Neural progenitor cell (in vitro differentiated cells): ENCODE measurements at places on chromosomes 13 and 19.

DNA sequence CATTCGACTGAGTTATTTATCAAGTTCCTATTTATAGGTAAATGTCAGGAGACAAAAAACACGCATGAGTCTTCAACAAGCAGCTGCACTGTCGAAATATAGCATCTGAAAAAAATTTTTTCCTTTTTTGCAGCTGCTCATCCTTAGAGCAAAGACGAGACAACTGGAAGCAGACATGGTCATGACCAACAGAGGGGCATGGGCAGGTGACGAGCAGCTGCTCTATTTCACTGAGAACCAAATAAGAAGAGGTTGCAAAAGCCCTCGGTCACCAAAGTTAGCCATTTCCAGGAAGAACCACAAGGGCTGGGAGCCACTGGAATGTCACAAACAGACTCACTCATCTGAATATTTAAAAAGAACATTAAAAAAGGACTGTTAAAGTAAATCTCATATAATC, 22.2 kb downstream of the SOHLH2 start:
- no peak for DNase-seq

GRCh38 chr19:30783936-30784335, 411.8 kb downstream of the ZNF536 start:
- DNase-seq: no peak

DNA sequence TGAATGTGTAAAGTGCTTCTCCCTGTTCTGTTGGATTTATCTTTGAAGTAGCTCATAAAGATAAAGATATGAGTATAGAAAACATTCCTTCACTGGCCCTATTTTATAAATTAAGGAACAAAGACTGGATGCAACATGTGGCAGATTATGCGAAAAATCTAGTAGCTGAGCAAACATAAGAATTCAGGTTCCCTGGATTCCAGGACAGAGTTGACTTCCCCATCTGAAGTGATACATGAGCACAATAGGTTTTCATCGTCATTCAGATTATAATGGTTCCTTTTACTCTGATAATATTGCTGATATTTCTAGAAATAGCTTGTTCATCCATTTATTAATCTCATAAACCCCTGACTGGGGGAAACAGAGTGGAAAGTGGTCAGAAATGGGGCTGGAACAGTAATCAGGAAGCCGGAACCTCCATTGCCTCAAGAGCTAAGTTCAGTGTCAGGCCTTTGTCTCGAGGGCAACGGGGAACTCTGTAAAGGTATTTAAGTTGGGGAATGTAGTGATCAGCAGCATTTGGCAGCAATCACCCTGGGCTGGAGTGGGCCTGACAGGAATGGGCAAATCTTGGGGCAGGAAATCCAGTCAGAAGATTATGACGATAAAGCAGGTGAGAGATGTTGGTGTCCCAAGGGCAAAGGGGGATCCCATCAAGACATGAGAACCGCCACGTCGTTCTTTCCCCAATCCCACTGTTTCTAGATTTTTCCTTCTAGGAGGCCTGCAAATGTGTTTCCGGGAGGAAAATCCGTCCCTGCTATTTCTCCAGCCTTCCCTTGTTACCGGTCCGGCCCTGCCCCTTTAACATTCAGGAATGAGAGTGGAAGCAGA, 232.5 kb upstream of the SERP2 start:
- DNase-seq: peak; percentile 20

GRCh38 chr13:23201870-23202269, 21.1 kb downstream of the SGCG start:
- no peak for DNase-seq

DNA sequence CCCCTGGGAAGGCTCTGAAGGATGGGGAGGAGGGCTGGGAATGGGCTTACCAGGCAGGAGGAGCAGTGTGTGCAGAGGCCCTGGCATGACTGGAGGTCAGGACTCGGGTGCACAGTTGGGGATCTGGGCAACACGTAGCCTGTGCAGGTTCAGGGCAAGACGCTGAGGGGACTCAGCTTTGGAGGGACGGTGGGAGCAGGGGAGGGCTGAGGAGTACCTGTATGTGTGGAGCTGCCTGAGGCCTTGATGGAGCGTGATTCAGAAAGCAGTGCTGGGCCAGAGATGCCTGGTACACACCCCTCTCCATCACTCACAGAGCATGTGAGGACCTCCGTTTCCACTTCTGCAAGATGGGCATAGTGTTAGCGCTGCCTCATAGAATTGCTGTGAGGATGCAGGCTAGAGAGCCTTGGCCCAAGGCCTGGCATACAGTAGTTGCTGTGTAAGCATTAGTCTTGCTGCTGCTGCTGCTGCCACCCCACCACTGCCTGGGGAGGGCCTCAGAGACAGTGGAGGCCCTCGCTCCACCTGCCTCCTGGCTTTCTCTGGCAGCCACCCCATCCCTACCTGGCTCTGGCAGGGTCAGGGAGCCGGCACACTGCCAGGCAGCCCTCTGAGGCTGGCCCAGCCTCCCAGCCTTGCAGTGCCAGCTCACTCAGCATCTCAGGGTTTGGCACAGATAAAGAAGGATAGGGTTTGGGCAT, 2.4 kb downstream of the PAK4 start:
- DNase-seq: no peak

DNA sequence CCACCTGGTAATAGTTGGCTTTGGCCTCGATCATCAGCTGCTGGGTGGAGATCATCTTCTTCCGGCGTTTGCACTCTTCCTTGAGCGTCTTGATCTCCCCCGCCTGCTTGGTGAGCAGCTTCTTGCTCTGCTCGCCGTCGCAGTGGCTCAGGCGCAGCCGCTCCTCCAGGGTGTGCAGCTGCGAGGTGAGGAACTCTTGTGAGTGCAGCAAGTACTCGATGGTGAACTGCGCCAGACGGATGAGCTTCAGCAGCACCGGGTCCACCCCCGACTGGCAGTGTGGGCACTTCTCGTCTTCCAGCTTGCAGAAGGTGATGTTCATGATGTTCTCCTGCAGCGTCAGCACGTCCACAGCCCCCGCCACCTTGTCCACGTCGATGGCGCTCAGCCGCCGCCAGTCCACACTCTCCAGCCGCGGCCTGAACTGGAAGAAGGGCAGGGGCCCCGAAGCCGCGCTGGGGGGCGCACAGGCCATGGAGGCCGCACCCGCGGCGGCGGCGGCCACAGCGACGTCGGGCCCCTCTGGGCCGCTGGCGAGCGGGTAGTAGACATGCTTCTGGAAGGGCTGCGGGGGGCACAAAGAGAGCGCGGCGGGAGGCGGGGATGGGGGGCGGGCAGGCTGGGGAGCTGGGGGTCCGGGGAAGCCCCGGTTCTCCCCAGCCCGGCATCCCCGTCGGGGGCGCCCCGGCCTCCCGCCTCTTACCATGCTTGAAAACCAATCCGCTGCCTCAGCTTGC, 3.0 kb downstream of the DZIP1 start:
- peak; percentile 47 for DNase-seq

- no peak for DNase-seq
Measured at GRCh38 chr19:11437955-11438354, 2.5 kb downstream of the PRKCSH start.

GRCh38 chr19:29579308-29579910, 26.7 kb upstream of the POP4 start:
- DNase-seq: no peak

DNA sequence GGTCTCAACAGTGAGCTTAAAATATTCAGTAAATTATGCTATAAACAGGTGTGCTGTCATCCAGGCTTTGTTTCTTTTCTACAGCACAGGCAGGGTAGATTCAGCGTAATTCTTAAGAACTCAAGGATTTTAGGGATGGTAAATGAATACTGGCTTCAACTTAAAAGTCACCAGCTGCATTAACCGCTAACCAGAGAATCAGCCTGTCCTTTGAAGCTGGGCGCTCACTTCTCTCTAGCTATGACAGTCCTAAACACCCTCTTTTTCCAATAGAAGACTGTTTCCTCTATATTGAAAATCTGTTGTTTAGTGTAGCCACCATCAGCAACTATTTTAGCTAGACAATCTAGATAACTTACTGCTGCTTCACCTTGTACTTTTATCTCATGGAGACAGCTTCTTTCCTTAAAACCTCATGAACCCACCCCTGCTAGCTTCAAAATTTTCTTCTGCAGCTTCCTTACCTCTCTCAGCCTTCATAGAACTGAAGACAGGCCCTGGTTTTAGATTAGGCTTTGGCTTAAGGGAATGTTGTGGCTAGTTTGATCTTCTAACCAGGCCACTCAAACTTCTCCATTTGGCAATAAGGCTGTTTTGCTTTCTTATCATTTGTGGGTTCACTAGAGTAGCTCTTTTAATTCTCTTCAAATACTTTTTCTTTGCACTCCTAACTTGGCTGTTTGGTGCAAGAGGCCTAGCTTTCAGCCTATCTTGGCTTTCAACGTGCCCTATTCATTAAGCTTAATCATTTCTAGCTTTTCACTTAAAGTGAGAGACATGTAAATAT, 89.5 kb downstream of the USP12 start:
- DNase-seq: no peak

DNA sequence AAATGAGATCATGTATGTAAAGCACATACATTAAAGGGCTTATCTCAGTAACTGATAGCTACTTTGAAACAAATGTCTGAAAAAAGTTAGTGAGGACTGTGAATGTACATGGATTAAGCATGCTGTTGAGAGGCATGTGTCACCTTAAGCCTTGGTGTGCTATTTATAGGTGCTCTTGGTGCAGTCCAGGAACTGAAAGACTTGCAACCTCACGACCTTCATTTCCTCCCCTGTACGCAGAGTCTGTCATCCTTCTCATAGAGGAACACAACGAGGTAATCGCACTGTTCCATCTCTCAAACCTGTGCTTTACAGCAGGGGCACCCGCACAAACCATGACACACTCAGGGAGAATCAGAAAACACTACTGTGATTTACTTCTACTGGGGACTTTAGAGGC, 65.6 kb downstream of the UFM1 start:
- no peak for DNase-seq

GRCh38 chr13:58583966-58584365, 952.4 kb downstream of the PCDH17 start:
- no peak for DNase-seq

DNA sequence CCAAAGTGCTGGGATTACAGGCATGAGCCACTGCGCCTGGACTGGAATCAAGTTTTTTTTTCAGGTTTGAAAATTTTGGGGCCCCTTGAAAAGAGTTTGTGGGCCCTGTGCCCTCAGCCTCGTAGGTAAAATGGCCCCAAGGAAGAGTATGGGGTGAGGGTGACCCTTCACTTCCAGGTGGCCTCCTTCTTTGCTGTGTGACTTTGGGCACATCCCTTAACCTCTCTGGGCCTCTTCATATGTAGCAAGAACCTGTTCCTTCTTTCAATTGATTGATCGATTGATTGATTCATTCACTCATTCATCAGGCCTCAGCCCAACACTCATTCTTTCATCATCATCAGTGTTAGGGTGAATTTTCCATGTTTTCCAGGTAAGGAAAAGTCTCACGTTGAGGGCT, 3.4 kb upstream of the TMEM221 start:
- DNase-seq: no peak

DNA sequence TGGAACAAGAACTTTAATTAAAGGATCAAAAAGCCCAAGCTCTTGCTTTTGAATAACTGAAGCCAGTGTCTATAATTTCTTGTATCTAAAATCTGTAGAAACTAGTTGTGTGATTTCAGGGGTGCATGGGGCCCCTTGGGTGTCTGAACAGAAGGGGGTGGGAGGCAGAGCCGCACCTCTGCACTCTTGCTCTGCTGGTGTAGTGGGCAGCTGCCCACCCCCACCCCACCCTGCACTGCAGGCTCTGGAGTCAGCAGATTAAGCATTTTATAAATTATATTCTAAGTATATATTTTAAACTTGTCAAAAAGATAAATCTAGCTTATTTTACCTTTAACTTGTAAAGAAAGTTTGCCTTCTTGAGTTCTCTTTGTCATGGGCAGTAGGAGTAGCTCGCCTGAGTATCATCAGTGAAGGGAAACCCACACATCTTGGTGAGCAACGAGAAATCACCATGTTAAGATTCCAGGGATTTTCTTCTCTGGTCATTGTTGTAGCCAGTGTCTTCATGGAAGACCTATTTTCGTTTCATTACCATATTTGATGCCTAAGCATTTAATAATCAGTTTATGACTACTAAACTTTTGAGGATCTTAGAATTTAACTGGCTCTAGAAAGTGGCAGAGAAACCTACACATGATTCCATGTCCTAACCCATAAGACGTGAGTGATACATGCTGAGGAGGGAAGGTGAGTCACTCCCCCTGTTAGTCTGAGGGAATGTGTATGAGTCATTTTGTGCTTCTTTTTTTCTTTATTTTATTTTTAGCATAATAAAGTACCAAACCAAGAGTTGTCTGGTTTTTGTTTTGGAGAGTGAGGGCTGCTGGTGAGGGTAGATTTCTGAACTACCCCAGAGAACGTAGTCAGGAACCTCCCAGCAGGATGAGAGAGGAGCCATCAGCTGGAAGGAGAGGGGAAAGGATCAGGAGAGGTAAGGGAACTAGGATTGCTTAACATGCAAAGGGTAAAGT, 7.7 kb downstream of the UBE2L5 start:
- DNase-seq: no peak

GRCh38 chr13:22915442-22916082, 265.2 kb upstream of the SGCG start:
- peak; percentile 84 for DNase-seq

- DNase-seq: no peak
Measured at GRCh38 chr13:109126178-109126577, 496.8 kb downstream of the MYO16 start.

DNA sequence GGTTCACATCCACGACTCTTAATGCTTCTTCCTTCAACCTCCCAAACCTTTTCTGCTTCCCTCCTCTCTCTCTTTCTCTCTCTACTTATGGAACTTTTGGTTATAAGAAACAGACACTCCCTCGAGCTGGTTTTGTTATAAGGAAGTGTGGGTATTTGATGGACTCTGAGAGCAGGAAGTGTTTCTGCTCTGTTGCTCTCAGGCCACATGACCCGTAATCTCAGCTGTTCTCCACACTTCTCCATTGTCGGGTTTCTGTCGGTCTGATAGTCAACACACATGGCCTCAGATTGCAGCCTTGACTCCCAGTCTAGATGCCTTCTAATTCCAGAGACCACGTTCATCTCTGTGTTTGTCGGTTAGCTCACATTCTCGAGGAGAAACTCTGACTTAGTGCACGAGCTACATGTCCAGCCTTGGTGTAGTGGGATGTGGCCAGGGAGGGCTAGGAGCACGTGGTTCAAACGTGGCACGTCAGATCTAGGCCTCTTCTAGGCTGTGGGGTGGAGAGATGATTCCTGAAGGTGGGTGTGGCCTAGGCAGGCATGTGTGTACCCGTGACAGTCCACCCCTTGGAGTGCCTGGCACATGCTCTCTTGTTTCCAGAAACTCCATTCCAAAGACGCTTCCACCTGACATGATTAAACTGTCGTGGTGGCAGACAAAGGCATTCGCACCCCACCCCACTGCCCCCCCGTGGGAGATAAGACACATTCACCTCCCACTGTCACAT, 26.3 kb downstream of the CNFN start:
- DNase-seq: no peak

DNA sequence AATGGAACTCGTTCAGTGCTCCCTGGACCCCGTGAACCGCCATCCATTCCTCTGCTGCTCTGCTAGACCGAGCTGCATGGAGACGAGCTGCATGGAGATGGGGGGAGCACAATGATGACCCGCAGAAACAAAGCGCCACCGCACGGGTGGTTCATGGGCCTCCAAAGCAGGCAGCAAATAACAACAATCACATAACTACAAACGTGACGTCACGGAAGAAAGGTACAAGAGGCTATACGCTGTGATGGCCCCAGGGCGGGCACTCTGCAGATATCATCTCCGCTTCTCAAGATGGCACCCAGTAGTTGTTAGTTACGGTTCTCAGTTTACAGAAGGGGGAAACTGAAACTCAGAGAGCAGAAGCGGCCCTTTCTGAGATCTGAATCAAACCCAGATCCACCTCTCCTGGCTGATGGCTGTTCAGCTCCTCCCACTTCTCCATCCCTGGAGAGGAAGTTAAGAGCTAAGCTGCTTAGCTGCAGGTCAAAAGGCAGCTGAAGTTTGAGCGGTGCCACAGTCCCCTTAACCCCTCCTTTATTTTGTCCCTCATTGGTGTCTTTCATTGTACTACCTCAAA, 1.7 kb downstream of the ATP13A1 start:
- peak; percentile 87 for DNase-seq
